ENCODE measurements at places on chromosomes 3 and 15. TPM values are rescaled to one million over a fixed set of nuclear protein-coding genes. Genes with fewer than 3 reads are reported as not detected.

The GABRB3 gene
- total RNA-seq = 4.8 TPM

The TMF1 gene
- 43.4 TPM for total RNA-seq

The PIK3CB gene
- 24.1 TPM for total RNA-seq

The GOLGA6A gene
- not detected for total RNA-seq

The FBXW12 gene
- total RNA-seq = not detected
